ENCODE measurements at places on chromosomes 5 and 9. TPM values are rescaled to one million over a fixed set of nuclear protein-coding genes. Genes with fewer than 3 reads are reported as not detected.

The CNTNAP3 gene
- total RNA-seq = 2.7 TPM

The C5orf58 gene
- 2.3 TPM for total RNA-seq

The DNAJA1 gene
- total RNA-seq = 54.1 TPM

The FOXI1 gene
- not detected for total RNA-seq

The OR1J2 gene
- total RNA-seq = not detected

The SUSD3 gene
- total RNA-seq = not detected

The PCDHAC2 gene
- total RNA-seq = 0.68 TPM

The CNOT8 gene
- 126 TPM for total RNA-seq
